Activated CD8-positive, alpha-beta T cell treated with anti-CD3 and anti-CD28 coated beads for 36 hours (primary cell): ENCODE measurements at places on chromosomes 7 and 10. TPM values are rescaled to one million over a fixed set of nuclear protein-coding genes. Genes with fewer than 3 reads are reported as not detected.

DNA sequence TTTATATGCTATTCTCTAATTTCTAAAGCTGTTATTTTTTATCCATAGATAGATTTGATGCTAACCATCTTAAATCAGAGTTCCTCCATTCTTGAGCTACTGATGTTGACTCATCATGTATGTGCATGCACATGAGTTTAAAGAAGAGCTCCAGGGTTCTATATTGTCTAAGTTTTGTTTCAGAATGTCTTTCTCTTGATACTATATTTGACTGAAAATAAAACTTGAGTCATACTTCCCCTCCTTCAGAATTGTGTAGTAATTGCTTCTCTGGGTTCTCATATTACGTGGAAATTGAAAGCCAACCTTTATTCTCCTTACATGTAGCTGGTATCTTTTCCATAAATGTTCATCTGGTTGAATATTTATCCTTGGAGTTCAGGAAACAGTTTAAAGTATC lies 89.4 kb downstream of the LRRTM3 start:
- DNase-seq = no peak

GRCh38 chr10:78614267-78614666 lies 454.5 kb upstream of the ZMIZ1 start:
- no peak for DNase-seq

- DNase-seq = no peak
Measured at GRCh38 chr7:7251742-7252141, 69.4 kb downstream of the C1GALT1 start.

GRCh38 chr7:143380260-143380645 lies 892 bp upstream of the ZYX start:
- DNase-seq = peak; percentile 94

The ASAH2 gene
- total RNA-seq = 2.9 TPM

GRCh38 chr10:9228771-9229170 lies 1174.3 kb downstream of the GATA3 start:
- no peak for DNase-seq

The TAC1 gene
- not detected for total RNA-seq
